ENCODE measurements at places on chromosomes 5 and 9.

DNA sequence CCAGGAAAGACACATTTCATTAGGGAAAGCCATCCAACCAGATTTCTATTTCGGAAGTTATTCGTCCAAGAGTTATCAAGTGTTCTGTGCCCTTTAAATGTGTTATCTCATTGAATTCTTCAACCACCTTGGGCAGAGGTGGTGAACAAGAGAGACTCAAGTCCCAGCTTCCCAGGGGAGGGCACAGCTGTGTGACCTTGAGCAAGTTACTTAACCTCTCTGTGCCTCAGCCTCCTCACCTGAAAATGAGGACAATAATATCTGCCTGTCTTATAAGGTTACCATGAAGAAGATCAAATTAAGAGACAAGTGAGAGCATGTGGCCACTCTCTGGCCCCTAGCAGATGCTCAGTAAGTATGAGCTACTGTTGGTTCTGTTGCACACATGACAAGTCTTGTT, 37.4 kb downstream of the WHRN start:
- DNase-seq: no peak

DNA sequence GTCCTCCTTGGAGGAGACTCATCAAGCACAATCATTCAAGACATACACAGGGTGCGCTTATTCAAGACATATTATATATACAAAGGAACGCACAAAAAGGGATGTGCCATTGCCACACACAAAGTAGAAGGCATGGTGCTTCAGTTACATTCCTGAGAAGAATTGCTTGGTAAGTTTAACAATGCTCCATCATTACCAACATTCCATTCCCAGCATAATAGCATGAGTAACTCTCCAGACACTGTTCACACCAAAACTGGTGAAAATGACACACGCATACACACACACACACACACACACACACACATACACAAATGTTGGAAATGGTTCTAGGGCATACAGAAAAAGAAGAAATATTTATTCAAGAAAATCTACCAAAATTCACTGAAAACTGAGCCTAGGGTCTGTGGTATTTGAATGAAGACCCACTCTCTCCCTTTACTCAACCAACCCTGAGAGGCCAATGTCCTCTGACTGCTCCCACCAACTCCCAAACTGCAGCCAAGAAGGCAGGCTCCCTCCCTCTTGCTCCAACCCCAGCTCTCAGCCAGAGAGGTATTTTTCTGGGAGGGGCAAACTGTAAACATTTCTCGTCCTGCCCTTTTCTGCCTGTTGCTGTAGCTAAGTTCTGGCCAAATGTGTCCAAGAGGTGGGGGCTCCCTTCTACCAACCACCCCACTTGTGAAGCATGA, 19.9 kb downstream of the UGT3A1 start:
- no peak for DNase-seq

DNA sequence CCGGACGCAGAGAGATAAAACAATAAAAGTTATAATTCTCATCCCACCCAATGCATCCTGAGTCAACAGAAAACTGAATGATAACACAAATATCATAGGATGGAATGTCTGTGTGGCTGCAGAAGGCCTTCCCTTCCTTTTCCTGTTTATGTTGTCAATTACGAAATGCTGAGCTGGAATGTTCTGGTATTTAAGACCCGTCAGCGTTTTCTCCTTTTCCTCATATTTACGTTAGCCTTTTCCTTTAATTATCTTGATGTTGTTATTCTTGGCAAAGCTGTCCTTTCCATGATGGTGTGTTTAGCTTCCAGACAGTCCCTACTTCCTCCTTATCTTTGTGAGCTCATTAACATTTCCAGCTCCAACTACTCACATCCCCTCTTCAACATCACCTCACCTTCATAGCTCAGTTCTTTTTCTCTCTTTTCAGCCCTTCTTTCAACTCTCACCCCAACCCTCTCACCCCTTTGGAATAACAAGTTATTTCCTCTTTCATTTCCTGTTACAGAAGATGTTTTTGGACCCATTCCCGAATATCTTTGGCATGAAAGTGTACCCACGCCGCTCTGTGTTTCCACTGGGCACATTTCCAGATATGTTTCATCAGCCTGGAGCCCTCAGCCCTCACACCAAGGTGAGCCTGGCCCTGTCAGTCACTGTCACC, 221.6 kb downstream of the NR2F1-AS1 start:
- DNase-seq: no peak

DNA sequence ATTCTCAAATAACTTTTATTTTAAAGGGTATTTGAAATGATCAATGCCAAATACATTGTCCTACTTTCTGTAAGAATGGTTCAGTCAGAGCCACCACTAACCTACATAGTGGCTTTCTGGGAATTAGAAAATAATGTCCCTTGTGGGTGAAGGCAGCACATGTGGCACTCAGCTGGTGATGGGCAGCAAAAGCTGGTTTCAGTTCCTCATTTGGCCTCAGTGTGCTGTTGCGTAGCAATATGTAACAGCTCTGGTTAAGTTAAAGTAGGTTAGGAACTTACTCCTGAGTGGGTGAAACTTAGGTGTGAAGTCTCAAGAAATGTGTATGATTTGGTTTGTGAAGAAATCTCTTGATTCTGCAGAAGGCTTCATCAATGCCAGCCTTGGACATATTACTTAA, 99.6 kb upstream of the SPEF2 start:
- DNase-seq: no peak

DNA sequence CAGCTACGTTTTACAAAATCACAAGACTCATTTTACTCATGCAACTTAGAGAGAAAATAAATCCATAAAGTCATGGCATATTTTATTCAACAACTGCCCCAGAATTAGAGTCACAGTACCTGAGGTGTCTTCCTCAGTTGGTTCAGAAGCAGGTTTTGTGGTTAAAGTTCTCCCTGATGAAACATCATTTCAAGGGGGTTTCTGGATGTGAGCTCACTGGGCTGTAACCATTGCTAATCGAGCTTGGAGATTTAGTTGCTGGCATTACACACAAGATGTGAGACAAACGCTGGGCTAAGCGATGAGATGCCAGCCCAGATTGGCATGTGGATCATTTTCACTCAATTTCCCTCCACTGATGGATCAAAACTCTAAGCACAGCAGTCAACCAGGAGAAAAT, 131.3 kb downstream of the PRELID2 start:
- no peak for DNase-seq

DNA sequence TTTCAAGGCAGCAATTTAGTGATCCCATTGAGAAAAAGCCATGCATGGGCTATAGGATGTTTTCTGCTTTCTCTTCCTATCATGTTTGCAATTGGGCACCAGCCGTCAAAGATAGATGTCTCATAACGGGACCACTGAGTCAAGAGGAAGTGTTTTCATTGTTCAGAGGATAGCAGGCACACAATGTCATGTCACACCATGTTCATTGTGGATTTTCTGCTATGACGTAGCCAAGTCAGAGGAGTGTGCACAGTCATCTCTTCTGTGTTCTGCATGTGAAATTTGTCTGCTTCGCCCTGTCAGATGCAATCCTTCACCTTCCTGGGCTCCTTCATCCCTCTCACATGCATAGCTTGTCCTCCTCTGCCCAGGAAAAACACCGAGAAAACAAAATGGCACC, 106.0 kb downstream of the CD180 start:
- no peak for DNase-seq

GRCh38 chr5:160036884-160037283, 27.9 kb downstream of the TTC1 start:
- DNase-seq: no peak

GRCh38 chr9:95383185-95383676, 65.7 kb upstream of the FANCC start:
- DNase-seq: no peak

DNA sequence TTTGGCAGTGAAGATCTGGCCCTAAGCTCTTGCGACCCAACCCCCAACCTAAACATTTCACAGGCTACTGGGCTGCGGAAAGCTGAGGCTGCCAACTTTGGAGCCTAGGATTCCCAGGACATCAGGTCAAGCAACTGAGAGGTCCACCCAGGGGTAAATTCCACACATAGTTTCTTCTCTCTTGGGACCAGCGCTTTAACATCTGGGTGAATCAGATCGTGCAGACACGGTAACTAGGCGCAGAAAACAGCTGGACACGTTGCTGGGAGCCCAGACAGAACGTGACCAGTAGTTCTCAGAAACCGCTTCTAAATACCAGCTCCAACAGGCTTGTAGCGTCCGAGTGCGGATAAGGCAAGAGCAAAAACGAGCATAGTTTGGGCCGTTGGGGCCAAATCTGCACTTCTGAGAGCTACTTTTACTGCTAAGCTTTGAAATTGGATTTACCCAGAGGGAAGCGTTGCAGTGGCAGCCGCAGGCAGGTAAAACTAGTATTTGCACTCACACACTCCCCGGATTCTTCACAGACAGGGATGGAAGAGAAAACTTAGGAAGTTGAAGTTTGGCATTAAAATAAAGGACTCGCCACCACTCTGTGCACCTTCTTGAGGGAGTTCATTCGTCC, 11.8 kb downstream of the ITGA1 start:
- no peak for DNase-seq

DNA sequence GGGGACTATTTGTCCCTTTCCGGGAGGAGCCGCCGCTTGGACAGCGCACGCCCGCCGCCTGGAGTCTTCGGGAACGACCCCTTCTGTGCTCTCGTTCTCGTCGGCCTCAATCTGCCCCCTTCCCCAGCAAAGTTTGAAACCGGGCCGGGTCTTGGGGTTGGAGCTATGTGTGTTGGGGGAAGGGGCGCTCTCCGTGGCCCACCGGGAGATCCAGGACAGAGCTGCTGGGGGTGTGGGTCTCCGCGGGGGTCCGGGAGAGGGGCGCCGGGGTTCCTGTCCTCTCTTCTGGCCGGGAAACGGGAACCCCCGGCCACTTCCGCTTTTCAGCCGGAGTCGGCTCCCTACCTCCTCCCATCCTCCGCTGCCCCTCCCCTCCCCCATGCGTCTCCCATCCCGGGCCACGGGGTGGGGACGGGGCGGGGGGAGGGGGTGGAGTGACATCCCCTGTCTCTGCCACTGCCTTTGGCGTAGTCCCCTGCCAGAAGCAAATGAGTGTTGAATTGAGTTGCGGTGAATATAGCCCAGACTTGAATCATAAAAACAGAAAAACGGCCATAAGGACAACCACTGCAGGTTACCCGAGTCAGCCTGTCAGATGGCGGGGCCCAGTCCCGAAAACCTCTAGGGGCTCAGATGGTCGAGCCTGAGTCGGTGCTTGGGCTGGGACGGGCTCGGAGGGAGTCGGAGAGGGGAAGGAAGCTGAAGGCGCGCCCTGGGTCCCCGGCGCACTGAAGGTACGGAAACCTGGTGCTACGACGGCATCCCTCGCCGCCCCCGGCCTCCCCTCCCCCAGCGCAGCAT, 1.1 kb downstream of the CPLX2 start:
- DNase-seq: no peak

- DNase-seq: no peak
These were observed 23.6 kb downstream of the TPD52L3 start for GRCh38 chr9:6351737-6352136.

DNA sequence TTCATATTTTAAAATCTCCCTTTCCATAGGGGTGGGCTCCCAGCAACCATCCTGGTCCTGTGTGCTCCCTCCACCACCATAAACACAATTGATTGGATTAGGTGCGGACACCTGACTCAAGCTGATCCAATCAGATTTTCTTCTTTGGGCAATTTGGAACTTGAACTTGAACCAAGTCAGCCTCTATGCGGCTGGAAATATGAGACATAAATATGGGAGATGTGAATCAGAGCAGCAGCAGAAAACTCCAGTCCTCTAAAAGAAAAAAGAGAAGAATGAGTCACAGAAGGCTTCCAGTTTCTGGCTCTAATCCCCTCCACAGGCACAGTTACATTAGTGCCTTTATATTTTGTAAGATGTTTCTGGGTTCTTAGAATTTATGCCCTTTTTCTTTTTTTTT, 306.6 kb downstream of the MLLT3 start:
- peak; percentile 32 for DNase-seq

- DNase-seq: no peak
These were observed 330.5 kb downstream of the TLR4 start for GRCh38 chr9:118034701-118035100.

DNA sequence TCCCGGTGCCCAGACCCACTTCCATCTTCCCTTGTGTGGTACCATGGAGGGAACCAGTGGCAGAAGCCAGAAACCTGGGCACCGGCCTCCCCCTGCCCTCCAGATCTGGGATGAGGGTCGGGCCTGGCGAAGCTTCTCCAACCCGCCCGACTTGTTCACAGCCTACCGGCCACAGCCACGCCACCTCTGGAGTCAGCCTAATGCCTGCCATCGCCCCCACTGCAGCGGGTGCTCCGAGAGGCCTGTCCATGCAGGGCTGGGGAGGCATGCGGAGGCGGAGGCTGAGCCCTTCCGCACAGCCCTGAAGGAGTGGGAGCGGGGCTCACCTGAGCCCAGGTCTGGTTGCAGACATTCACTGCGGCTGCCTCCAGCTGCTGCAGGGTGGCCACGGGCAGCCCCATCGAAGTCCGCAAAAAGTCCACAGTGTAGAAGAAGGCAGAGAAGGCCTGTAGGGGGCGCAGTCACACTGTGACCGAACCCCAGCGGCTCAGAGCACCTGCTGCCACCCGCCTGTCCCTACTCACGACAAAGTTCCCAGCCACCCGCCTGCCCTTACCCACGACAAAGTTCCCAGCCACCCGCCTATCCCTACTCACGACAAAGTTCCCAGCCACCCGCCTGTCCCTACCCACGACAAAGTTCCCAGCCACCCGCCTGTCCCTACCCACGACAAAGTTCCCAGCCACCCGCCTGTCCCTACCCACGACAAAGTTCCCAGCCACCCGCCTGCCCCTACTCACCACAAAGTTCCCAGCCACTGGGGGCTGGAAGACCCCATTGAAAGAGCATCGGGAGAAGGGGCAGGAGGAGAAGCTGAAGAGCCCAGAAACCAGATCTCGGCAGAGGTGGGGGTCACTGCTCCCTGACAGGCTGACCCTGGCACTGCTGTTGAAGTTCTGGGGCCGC, 3.8 kb upstream of the NPDC1 start:
- peak; percentile 81 for DNase-seq

- DNase-seq: no peak
These were observed 18.3 kb upstream of the NEK6 start for GRCh38 chr9:124239249-124240073.

- DNase-seq: no peak
These were observed 194.8 kb downstream of the AUH start for GRCh38 chr9:91166796-91167366.

DNA sequence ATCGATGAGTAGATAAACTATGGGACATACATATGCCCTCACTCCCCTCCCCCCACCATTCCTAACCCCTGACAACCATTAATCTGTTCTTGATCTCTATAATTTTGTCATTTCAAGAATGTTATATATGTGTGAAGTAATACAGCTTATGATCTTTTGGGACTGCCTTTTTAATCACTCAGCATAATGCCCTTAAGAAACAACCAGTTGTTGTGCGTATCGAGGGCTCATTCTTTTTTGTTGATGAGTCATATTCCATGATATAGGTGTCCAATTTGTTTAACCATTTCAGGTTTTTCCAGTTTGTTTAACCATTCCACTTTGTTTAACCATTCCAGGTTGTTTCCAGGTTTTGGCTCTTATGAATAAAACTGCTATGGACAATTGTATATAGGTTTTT, 75.6 kb downstream of the ARHGEF28 start:
- DNase-seq: no peak

- DNase-seq: no peak
These were observed 621.3 kb upstream of the ZNF608 start for GRCh38 chr5:125367702-125368101.

DNA sequence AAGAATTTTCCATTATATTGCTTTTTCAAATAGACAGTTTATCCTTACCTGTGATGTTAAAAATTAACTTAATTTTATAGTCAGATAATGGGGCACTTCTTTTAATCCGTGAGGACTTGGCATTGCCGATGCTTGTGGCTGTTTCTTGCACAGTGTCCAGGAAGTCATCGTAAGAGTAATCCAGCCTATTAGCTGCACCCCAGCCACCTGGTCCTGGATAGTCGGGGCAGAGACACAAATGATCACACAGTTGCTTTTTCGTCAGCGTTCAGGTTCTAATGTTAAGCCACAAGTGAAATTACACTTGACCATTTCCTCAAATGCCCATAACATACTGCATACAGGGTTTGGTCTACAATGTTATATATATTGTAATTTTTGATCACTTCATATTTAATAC, 107.4 kb downstream of the SVEP1 start:
- no peak for DNase-seq
